A549 treated with CpdA at 1 μM for 4 hours (cell line): ENCODE measurements at places on chromosomes 7 and 10. TPM values are rescaled to one million over a fixed set of nuclear protein-coding genes. Genes with fewer than 3 reads are reported as not detected.

Gene CHST12
- total RNA-seq: 7.8 to 16.3 TPM (median 13.6 TPM) in 5 replicates

Gene EEPD1
- 41.9 to 49.8 TPM (median 46.9 TPM) in 5 replicates for total RNA-seq

Gene DNAJB9
- total RNA-seq: 13.5 to 18.8 TPM (median 13.7 TPM) in 5 replicates

Gene UBN2
- total RNA-seq: 2.4 to 3.0 TPM (median 2.8 TPM) in 5 replicates

Gene TAS2R3
- total RNA-seq: not detected in 5 replicates

Gene FAM20C
- 29.8 to 39.0 TPM (median 35.5 TPM) in 5 replicates for total RNA-seq

Gene FANK1
- total RNA-seq: 3.1 to 3.8 TPM (median 3.7 TPM) in 5 replicates
